Inflammatory macrophage treated with lipopolysaccharide for 1 hour (primary cell): ENCODE measurements at places on chromosomes 16 and 17.

DNA sequence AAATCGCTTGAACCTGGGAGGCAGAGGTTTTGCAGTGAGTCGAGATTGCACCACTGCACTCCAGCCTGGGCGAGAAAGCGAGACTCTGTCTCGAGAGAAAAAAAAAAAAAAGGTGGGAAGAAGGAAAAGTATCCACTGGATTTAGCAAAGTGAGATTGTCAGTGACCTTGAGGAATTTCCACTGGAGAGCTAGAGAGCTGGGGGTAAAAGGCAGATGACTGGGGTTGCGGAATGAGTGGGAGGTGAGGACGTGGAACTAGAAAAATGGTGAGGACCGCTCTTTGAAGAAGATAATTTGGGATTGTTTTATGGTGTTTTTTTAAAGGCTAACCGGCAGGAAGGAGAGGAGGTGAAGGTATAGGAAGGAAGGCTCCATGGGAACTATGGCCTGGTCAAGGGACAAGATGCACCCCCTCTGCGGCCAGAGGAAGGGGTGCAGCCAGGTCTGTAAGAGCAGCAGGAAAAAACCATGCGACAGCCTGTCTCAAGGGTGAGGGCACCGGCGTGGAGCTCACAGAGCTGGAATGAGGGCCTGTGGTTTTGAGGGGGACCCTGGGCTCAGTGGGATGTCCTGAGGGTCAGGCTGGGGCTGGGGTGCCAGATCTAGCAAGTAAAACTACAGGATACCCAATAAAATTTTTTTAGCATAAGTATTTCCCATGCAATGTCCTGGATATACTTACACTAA is 694 bp upstream of the MLST8 start:
- DNase-seq, result peak; percentile 19

DNA sequence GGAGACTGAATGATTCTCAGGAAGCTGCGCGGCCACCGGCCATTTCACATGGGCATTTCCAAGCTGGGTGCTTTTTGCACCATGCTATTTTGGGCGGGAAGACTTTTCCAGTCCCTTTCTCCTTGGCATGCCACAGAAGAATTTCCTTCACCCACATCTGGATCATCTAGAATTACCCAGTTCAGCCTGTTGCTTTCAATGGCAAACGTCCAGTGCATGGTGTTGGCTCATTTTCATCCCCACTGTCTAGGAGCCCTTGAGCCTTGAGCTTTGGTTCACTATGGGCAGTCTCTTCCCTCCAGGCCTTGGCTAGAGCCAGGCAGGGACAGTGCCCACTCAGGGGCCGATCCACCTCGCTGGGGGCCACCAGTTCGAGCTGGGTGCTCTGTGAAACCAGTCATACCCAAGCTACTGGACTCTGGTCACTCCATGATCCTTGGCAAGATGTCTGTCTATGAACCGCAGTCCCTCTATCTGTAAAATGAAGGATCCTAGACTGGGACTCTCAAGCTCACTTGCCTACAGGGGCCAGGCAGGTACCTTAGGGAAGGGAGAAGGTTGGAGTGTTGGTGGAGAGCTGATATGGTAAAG is 71.1 kb downstream of the CYLD start:
- DNase-seq, result no peak

DNA sequence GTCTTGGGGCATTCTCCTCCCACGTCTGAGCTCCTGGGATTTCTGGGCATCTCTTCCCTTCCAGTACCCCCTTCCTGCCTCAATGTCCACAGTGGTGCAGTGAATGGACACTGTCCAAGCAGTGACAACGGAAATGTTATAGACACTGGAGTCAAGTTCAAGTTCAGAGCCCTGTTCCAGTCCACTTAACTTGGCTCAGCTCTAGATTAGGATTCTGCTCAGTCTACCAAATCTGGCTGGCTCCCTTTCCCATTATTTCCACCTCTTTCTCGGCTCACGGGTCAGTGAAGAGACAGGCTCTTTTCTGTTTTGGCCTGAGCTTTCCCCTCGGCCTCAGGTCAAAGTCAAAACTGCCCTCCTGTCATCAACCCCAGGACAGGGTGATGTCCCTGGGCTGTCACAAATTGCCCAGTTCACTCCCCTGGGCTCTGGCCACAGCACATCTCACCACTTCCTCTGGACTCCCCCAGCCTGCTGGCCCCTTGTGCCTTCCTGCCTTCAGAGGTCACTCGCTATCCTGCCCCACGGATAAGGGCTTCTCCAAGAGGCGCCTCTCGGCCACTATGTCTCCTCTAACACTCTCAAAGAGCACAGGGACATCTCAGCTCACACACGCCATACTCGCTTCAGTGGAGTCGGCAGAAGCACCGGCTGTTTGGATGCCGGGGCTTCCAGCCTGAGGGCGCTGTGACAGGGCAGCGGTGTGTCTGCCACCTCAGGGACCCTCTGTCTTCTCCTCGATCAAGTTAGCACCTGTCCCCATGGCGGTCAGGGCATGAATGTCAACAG is 17.7 kb upstream of the MRPL38 start:
- DNase-seq, result no peak

DNA sequence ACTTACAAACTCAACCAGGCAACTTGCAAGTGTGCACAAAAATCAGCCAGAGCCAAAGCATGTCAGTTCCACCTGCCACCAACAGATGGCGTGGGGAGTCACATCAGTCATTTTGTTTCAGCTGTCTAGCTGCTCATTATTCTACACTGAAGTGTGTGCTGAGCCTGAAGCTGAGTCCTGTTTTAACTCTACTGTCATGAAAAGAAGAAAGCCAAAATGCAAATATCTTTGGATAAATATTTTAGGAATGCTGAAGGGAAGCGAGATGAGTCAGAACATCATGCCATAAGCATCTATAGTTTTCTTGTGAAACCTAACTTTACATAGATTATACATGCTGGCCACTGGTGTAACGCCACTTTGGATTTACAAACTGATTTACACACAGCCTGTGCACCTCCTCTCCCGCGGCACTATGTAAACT is 172.6 kb downstream of the CDK5R1 start:
- DNase-seq, result peak; percentile 81

GRCh38 chr16:46745617-46746016 is 2.5 kb downstream of the MYLK3 start:
- no peak for DNase-seq
